ENCODE measurements at places on chromosomes 7 and 10.
A peak's percentile ranks its signal among the peaks of the same experiment; 100 is the strongest.

GRCh38 chr7:94656925-94657731 lies 1.2 kb upstream of the SGCE start:
- H3K27ac ChIP-seq, result peak overlapping the region; percentile 7
- peaks cover 18% of the 10 kb centered on the region for H3K4me1 ChIP-seq
- peaks cover 27% of the 10 kb centered on the region for H3K27me3 ChIP-seq
- peak overlapping the region; percentile 82 for H3K4me3 ChIP-seq

GRCh38 chr10:3042589-3042988 lies 24.8 kb upstream of the PFKP start:
- no peaks in the 10 kb centered on the region for H3K4me1 ChIP-seq
- H3K27ac ChIP-seq, result no peak overlapping the region
- H3K36me3 ChIP-seq, result no peaks in the 10 kb centered on the region
- peaks cover 4% of the 10 kb centered on the region for H3K27me3 ChIP-seq
- no peak overlapping the region for H3K4me3 ChIP-seq

DNA sequence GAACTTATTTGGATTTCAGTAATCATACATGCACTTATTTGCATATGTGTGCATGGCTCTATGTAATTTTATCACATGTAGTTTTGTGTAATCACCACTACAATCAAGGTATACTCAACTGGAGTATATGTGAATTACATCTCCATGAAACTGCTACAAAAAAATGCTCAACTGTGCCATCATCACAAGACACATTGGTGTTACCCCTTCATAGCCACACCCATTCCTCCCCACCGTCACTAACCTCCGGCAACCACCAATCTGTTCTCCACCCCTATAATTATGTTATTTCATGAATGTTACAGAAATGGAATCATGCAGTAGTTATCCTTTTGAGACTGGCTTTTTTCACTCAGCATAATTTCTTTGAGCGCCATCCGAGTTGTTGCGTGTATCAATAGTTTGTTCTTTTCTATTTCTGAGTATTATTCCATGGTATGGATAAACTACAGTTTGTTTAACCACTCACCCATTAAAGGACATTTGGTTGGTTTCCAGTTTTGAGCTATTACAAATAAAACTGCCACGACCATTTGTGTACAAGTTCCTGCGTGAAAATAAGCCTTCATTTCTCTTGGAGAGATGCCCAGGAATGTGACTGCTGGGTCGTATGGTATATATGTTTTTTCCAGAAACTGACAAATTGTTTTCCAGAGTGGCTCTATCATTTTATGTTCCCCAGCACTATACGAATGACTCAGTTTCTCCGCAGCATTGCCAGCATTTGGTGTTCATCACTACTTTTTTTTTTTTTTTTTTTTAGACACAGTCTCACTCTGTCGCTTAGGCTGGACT lies 11.3 kb upstream of the SMO start:
- H3K4me3 ChIP-seq, result no peak overlapping the region
- DNase-seq, result no peak
- no peak overlapping the region for H3K27ac ChIP-seq
- no peaks in the 10 kb centered on the region for H3K36me3 ChIP-seq
- no peaks in the 10 kb centered on the region for H3K4me1 ChIP-seq

GRCh38 chr7:24722386-24723177 lies 34.7 kb downstream of the GSDME start:
- H3K36me3 ChIP-seq, result no peaks in the 10 kb centered on the region
- no peak overlapping the region for H3K27ac ChIP-seq
- peaks cover 11% of the 10 kb centered on the region for H3K4me1 ChIP-seq

GRCh38 chr10:51685768-51686167 lies 13.6 kb downstream of the CSTF2T start:
- H3K27ac ChIP-seq, result no peak overlapping the region
- DNase-seq, result no peak
- no peaks in the 10 kb centered on the region for H3K36me3 ChIP-seq
- H3K4me3 ChIP-seq, result no peak overlapping the region
- H3K4me1 ChIP-seq, result no peaks in the 10 kb centered on the region

DNA sequence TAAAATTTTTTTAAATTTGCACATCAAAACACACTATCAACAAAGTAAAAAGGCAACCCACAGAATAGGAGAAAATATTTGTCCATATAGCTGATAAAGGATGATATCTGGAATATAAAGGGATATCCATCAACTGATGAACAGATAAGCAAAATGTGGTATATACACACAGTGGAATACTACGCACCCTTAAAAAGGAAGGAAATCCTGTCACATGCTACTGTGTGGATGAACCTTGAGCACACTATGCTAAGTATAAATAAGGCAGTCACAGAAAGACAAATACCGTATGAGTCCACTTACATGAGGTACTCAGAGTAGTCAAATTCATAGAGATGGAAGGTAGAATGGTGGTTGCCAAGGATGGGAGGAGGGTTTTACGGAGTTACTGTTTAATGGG lies 37.7 kb downstream of the ARHGAP19 start:
- H3K36me3 ChIP-seq, result peaks cover 55% of the 10 kb centered on the region
- no peak for DNase-seq
- peaks cover 5% of the 10 kb centered on the region for H3K4me1 ChIP-seq
- no peak overlapping the region for H3K27ac ChIP-seq

- no peaks in the 10 kb centered on the region for H3K4me1 ChIP-seq
- peaks cover 4% of the 10 kb centered on the region for H3K27me3 ChIP-seq
- H3K4me3 ChIP-seq, result no peak overlapping the region
- no peak for DNase-seq
Measured at GRCh38 chr7:129110258-129110981, 34.1 kb upstream of the TSPAN33 start.

DNA sequence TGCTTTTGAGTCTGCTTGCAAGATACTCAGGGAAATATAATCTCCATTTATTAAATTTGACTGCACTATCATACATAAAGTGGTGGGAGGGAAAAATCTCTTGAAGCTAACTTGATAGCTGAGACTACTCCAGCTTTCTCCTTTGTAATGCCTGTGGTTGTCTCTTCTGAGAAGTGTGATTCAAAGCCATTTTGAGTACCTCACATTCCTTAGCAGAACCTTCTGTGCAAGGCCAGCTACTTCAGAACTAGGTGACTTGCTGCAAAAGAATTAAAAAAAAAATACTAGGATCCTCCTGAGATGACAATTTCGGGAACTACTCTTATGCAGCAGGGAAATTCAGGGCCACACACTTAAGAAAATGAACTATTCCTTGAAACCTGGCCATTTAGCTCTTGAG lies 294.8 kb downstream of the MDFIC start:
- no peak for DNase-seq
- H3K27me3 ChIP-seq, result peaks cover 13% of the 10 kb centered on the region
- no peaks in the 10 kb centered on the region for H3K36me3 ChIP-seq
- H3K4me1 ChIP-seq, result peaks cover 8% of the 10 kb centered on the region

DNA sequence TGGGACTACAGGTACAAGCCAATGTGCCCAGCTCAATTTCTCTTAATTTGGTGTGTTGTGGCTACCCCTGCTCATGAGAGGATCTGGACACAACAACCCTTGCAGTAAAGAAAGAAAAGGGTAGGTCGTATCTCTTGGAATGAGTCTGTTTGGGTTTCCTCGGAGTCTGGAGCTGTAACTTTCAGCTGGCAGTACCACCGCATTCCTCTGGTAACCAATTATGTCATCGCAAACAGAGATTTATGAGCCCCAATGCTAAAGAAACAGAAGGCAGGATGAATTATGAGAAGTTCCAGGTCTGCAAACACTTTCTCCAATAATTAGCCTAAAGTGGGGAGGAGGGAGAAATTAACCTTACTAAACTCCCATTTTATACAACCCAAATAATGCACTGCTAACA lies 186.6 kb upstream of the NRP1 start:
- DNase-seq, result no peak
- H3K27ac ChIP-seq, result no peak overlapping the region
- no peaks in the 10 kb centered on the region for H3K4me1 ChIP-seq
- H3K27me3 ChIP-seq, result peaks cover 4% of the 10 kb centered on the region

DNA sequence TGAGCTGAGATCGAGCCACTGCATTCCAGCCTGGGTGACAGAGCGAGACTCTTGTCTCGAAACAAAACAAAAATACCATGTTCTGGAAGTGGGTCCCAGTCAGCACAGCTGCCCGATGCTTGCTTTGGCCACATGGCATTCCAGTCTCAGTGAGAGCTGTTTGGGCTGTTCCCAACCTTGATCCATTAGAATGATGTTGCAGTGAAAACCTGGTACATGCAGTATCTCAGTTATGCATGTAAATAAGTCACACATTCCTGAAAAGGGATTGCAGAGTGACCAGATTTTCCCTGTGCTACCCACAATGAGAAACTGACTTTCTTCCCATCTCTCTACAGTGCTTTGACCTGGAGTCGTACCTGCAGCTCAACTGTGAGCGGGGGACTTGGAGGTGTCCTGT lies 15.4 kb downstream of the ZMIZ2 start:
- no peak overlapping the region for H3K4me3 ChIP-seq
- H3K27ac ChIP-seq, result no peak overlapping the region
- DNase-seq, result no peak

- no peaks in the 10 kb centered on the region for H3K36me3 ChIP-seq
- no peak overlapping the region for H3K4me3 ChIP-seq
- H3K27me3 ChIP-seq, result peaks cover 24% of the 10 kb centered on the region
- no peak for DNase-seq
Measured at GRCh38 chr10:113618338-113618737, 45.5 kb downstream of the NRAP start.

GRCh38 chr10:86360657-86361056 lies 5.9 kb downstream of the GRID1 start:
- H3K27ac ChIP-seq, result no peak overlapping the region
- H3K4me3 ChIP-seq, result no peak overlapping the region
- H3K36me3 ChIP-seq, result no peaks in the 10 kb centered on the region
- DNase-seq, result no peak

DNA sequence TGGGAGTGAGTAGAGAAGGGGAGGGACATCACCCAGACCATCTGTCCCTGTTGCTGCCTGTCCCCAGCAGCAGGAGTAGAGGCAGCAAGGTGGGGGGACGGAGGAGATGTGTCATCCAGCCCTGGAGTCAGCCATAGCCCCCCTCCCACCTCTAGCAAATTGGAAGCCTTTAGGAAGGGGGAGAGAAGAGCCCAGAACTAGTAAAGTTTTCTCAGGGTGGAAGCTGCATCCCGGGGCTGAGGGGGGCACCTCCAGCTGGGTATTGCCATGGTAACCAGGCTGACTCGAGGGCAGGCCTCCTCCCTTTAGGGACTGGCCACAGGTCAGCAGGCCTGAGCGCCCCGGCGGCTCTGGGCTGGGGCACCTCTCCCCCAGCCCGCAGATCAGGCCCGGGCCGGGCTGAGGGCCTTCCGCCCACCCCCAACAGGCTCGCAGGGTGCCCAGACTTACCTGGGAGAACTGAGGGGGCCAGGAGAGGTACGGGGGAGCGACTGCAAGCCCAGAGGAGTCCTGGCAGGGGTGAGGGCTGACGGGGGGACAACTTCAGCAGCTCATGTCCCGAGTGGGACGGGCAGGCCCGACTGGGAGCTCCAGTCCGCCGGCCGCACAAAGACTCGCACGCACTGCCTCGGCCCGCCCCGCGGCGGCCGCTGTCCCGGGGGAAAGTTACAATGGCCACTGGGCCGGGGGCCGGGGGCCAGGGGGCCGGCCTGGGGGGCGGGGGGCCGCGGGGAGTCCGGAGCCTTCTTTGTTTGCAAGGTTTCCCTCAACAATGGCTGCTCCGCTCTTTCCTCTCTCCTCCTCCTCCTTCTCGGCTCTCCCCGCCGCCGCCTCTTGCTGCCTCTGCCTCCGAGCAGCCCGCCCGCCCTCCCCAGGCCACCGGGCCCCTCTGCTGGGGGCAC lies 6.0 kb downstream of the LDB1 start:
- H3K4me3 ChIP-seq, result peak overlapping the region; percentile 84
- H3K4me1 ChIP-seq, result peaks cover 56% of the 10 kb centered on the region
- H3K27me3 ChIP-seq, result no peaks in the 10 kb centered on the region
- H3K36me3 ChIP-seq, result peaks cover 27% of the 10 kb centered on the region

DNA sequence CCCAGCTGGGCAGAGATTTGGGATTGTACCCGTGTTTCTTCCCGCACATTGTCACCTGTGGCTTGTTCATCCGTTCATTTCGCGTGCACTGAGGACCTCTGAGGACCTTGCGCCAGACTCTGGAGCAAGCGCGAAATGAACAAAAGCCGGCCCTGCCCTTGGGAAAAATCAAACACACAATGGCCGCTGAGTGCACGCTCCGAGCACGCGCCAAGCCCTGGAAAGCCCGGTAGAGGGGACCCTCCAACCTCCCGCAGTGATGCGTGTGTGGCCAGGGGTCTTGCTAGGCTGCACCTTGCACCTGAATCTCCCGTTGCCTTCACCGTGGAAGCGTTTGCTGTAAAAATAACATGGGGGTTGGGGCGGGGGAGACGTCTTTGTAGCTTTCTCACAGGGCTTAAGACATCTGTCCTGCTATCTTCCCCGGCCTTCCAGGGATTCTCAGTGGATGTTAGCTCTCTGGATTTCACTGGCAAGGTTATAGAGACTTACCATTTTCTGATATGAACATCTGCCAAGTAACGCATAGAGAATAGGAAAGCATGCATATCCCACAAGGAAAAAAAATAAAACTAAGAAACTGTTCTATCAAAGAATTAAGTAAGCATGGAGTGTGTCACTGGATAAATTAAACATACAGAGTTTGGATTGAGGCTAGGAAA lies 37.3 kb downstream of the ZNF777 start:
- peaks cover 5% of the 10 kb centered on the region for H3K27me3 ChIP-seq
- H3K36me3 ChIP-seq, result peaks cover 2% of the 10 kb centered on the region
- peaks cover 5% of the 10 kb centered on the region for H3K4me1 ChIP-seq
- DNase-seq, result no peak
- no peak overlapping the region for H3K4me3 ChIP-seq

DNA sequence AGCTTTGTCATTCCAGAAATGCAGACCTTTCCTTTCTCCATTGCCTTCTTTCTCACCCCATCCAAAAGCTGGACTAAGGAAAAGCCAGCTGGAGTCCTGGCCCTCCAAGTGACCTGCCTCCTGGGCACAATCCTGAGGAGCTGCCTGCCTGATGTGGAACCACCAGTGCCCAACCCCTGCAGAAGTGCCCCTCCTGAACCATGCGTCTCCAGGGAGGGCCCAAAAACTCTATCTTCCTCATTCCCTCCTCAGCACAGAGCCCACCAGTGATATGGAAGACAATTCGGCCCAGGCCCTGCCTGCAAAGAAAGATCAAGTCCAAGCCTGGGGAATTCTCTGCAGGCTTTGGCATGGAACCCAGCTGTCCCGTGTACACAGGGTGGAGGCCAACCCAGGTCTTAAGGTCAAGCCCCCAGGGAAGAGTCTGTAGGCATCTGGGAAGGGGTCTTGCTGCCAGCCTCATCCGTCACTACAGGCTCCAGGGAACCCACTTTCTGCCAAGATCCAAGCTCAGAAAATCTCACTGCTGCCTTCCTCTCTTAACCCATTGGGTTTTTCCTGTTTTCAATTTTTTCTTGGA lies 3.5 kb upstream of the GRID1 start:
- H3K27ac ChIP-seq, result no peak overlapping the region
- DNase-seq, result no peak
- H3K27me3 ChIP-seq, result peaks cover 63% of the 10 kb centered on the region
- H3K4me3 ChIP-seq, result no peak overlapping the region
